Smooth muscle cell of the umbilical artery (primary cell): ENCODE measurements at places on chromosomes 7 and 10. TPM values are rescaled to one million over a fixed set of nuclear protein-coding genes. Genes with fewer than 3 reads are reported as not detected.

PARG gene
- 42.5 and 45.4 TPM in 2 replicates for total RNA-seq

UBE2H gene
- 77.5 and 88.6 TPM in 2 replicates for total RNA-seq

PRSS37 gene
- total RNA-seq, result not detected in 2 replicates

NRCAM gene
- total RNA-seq, result 0.28 and 0.30 TPM in 2 replicates

ABCC2 gene
- 0.65 and 0.89 TPM in 2 replicates for total RNA-seq

C10orf67 gene
- total RNA-seq, result 0.18 TPM in 1 of 2 replicates, not detected in the other

ZNF425 gene
- 3.6 and 4.5 TPM in 2 replicates for total RNA-seq

HOGA1 gene
- total RNA-seq, result under 0.01 and 0.32 TPM in 2 replicates

SRRM3 gene
- total RNA-seq, result 0.30 TPM in 1 of 2 replicates, not detected in the other

PRPS1L1 gene
- not detected in 2 replicates for total RNA-seq

NEURL1 gene
- 0.18 and 0.59 TPM in 2 replicates for total RNA-seq

BRI3 gene
- 30.3 and 35.1 TPM in 2 replicates for total RNA-seq

CTAGE15 gene
- not detected in 2 replicates for total RNA-seq

GRID2IP gene
- total RNA-seq, result not detected in 2 replicates

AKR1D1 gene
- total RNA-seq, result not detected in 2 replicates

LRRTM3 gene
- under 0.01 and 0.09 TPM in 2 replicates for total RNA-seq

CPEB3 gene
- total RNA-seq, result 0.59 and 0.92 TPM in 2 replicates

KIF5B gene
- total RNA-seq, result 165 and 207 TPM in 2 replicates

TMEM236 gene
- under 0.01 and 0.23 TPM in 2 replicates for total RNA-seq

EGFR gene
- total RNA-seq, result 60.3 and 152 TPM in 2 replicates

CYP26C1 gene
- 0.09 TPM in 1 of 2 replicates, not detected in the other for total RNA-seq

TMEM130 gene
- total RNA-seq, result 0.30 and 0.88 TPM in 2 replicates
